HTR-8/SVneo (cell line): ENCODE measurements at places on chromosomes 6 and 20.
A peak's percentile ranks its signal among the peaks of the same experiment; 100 is the strongest.

DNA sequence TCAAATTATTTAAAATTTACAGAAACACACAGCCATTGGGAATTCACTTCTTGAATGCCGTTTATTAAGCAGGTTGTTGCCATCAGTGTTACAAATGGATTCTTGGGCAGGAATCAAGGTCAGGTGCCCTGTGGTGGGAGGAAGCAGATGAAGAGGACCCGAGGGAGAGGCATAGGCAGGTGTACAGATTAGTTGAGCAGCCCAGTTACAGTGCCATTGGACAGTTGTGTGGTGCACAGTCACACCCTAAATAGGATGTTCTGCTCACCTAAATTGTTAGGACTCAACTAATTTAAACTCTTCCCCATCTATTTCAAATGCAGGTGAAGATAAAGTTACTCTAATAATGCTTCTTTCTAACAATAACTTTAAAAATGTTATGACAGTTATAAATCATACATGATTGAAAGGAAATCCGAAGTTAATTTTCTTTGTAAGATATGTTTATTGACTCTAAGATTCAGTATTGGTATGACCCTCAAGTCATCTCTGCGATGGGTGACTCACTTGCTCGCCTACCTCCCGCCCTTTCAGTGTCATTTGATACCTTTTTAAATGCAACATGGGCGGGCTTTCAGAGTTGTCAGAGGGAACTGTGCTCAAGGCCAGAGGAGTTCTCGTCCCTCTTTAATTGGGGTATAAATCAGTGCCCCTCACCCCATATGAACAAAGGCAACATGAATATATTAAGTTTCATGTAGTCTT, 35.1 kb downstream of the DSE start:
- DNase-seq: no peak

DNA sequence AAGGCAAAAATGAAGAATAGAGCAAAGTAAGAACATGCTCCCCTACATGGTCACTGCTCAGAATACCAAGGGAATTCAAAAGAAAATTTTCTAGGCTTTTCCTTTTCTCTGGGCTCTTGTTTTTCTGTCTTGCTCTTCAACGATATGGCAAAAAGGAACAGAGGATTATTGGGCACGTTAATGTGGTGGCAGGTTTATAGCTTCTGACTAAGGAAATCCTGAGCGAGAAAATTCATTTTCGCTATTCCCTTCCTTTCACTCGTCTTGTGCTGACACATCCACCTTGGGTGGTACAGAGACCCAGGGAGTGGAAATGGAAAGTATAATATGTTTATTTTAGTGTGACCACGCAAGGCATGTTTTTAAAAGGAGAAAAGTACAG, 132.8 kb downstream of the TRIM27 start:
- DNase-seq: no peak

DNA sequence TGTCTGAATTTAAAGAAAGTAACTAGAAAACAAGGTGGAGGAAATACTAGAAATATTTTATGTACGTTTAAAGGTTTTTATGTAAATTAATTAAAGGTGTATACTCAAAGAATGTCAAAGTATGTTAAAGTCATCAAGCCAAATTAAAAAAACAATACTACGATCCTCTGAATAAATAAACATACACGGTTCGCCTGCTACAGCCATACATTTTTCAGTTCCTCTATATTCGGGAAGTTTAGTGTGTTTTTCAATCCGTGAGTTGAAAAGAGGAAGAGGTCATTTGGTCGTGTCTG, 626 bp downstream of the STX7 start:
- no peak for DNase-seq

DNA sequence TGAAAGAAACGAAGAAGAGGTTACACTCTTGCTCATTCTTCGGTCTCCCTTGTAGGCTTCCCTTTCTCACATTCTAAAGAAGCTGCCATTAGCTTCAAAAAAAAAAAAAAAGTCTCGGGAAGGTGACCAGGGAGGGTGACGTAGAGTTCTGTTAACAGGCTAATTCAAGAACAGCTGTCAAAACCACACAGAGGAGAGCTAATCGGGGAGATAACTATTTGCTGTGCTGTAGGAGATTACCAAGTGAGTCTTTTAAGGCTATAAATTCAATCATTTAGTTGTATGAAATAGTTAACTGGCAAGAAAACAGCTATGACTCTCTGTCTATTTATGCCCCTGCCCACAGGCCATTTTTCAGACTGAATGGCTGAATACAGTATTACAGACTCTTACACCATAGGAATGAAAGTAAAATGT, 256.8 kb downstream of the SYNE1 start:
- DNase-seq: peak; percentile 5

DNA sequence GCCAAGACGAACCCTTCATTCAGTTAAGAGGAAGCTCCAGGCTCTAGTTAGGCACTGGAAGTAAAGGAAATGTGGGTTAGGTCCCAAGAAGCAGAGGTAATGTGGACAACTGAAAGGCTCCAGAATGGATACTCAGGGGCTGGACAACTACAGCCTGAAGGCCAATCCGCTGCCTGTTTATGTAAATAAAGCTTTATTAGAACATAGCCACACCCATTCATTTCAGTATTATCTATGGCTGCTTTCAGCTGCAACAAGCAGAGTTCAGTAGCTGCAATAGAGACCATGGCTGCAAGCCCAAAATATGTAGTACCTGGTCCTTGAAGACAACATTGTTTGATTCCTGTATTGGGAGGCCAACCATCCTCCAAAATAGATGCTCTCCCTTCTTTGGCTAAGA, 100.8 kb upstream of the MRPS10 start:
- no peak for DNase-seq

DNA sequence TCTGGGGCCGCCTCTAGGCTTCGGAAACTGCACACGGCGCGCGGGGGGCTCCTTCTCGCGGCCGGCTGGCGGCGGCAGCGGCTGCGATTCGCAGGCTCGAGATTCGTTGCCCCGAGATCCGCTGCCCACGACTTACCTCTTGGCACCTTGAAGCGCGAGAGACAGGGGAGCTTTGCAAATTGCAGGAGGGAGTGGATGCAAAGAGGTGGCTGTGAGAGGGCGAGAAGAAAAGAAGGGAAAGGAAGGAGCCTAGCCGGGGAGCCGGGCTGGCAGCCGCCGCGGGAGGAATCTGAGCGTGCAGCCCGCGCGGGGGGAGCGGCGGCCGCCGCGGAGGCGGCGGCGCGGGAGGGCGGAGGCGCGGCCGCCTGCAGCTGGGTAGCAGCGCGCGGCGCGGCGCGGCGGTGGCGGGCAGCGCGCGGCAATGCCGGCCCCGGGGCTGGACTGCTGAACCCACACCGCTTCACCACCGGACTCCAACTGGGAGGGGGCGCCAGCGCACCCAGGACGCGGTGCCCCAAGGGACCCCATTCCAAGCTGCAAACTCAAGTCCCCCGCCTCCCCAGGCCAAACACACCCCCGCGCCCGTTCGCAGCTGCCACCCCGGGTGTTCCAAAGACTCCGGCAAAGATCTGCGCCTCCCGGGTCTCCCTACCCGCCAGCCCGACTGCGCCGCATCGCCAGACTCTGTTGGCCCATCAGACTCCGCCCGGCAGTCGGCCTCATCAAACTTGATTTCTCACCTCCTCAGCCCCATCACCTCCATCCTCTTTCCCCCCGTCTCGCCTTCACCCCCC, 44.2 kb upstream of the SUPT3H start:
- DNase-seq: peak; percentile 64

GRCh38 chr20:32285621-32286371, 8.3 kb downstream of the KIF3B start:
- no peak for DNase-seq

- DNase-seq: no peak
These were observed 143.7 kb upstream of the ATXN1 start for GRCh38 chr6:16904957-16905356.

GRCh38 chr6:4885341-4885933, 109.2 kb downstream of the CDYL start:
- DNase-seq: no peak

DNA sequence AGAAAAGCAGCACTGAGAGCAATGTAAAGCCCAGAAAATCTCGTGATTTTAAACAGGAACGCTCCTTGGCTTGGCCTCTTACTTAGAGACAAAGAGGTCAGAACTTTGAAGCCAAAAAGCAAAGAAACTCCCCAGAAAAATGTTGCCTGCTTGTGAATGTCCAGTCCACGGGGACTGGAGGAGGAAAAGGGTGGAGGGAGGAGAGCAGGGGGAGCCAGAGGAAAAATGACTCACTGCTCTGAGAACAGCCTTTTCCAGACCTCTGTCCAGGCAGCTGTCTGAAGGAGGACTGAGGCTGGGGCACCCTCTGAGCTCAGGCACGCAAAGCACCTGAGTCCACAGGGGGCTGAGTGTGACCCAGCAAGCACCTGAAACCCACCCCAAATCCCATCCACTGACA, 64.7 kb downstream of the TRAM2 start:
- DNase-seq: peak; percentile 74

DNA sequence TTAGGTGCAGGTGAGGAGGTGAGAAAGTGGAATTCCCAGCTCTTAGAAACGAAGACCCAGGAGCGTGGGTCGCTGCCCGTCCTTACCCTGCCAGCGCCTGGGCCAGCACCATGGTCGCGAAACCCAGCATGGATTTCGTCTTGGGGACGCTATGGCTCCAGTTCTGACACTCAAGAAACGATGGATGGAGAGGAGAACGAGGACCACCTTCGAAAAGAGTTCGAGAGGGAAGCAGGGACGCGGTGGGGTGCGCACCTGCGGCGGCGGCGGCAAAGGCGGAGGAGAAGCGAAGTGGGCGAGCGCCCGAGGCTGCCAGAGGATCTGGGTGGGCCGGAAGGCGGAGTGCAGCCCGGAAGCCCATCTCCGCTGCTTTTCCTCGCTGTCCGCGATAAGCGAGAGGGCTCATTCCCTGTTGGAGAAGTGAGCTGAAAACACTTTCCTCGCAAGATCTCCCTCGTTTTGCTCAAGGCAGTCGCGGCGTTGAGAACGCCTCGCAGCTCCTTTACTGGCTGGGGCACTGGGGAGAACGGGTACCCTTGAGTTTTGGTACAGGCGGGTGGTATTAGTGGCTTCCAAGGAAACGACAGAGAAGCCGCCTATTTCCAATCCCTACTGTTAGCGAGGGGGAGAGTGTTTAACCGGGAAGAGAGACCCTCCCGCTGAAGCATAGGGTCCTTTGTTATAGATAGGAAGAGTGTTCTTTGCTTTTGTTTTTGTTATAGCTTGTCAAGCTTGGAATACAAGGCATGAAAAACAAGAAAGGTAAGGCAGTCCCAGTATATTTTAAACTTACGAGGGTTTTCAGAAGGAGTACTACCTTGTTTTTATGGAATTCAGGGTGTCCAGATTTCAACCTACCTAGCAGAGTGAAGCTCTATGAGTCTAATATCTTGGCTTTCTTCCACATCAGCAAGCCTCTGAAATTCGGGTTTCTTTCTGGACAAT, 109.5 kb downstream of the TRIM27 start:
- DNase-seq: no peak

- no peak for DNase-seq
These were observed 920.0 kb downstream of the TFAP2A start for GRCh38 chr6:9494864-9495263.
